Ovary (tissue), 10 donors: ENCODE measurements at places on chromosomes 13 and 19. TPM values are rescaled to one million over a fixed set of nuclear protein-coding genes. Genes with fewer than 3 reads are reported as not detected.

The ZSCAN4 gene
- total RNA-seq = 1.3 TPM

DNA sequence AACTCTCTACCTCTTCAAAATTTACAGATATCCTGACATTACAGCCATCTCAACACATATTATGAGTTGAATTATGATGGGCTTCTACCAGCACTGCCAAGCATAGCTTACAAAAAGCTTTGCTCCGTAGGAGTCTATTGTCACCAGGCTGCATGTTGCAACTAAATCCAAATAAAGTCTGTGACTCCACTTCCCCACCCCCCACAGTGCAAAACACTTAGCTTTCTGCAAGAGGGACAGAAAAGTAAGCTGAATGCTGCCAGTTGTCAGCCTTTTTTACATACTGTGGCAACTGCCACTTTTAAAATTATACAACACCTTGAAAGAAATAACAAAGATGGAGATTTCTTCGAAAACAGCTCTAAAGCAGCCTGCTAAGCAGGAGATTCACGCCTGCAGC, 189.1 kb downstream of the FGF14 start:
- no peak overlapping the region for H3K4me3 ChIP-seq
- no peak overlapping the region for H3K27ac ChIP-seq
- no peaks in the 10 kb centered on the region for H3K4me1 ChIP-seq
- no peak for DNase-seq
- H3K36me3 ChIP-seq = no peaks in the 10 kb centered on the region

- H3K4me1 ChIP-seq = peaks cover 11% of the 10 kb centered on the region
- DNase-seq = no peak
- no peak overlapping the region for H3K4me3 ChIP-seq
- no peaks in the 10 kb centered on the region for H3K27me3 ChIP-seq
Observed at GRCh38 chr19:16380314-16380695, 55.7 kb downstream of the KLF2 start.

- H3K27ac ChIP-seq = no peak overlapping the region
- no peaks in the 10 kb centered on the region for H3K27me3 ChIP-seq
- no peaks in the 10 kb centered on the region for H3K36me3 ChIP-seq
Observed at GRCh38 chr19:30376272-30376671, 4.1 kb downstream of the ZNF536 start.

DNA sequence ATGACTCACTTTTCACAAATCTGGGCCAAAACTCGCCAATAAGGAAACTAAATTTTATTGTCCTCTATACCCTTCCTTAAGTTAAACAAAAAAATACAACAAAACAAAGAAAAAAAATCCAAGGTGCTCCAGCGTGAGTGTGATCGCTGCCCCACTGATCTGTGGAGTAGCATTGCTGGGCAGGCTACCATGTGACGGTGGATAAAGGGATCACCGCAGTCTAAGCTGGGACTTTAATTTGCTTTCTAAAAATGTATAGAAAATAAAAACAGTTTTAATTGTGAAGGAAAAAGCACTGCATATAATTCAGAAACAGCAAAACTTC, 92.9 kb downstream of the FLT1 start:
- H3K27me3 ChIP-seq = no peaks in the 10 kb centered on the region
- DNase-seq = no peak
- H3K36me3 ChIP-seq = no peaks in the 10 kb centered on the region
- H3K4me1 ChIP-seq = no peaks in the 10 kb centered on the region

- no peaks in the 10 kb centered on the region for H3K27me3 ChIP-seq
- H3K36me3 ChIP-seq = no peaks in the 10 kb centered on the region
- H3K4me1 ChIP-seq = peaks cover 23% of the 10 kb centered on the region
- peak; percentile 52 for DNase-seq
- H3K4me3 ChIP-seq = no peak overlapping the region
Observed at GRCh38 chr13:48626077-48626449, 27.7 kb upstream of the CYSLTR2 start.

GRCh38 chr19:33259539-33259938, 33.9 kb upstream of the SLC7A10 start:
- H3K27me3 ChIP-seq = no peaks in the 10 kb centered on the region
- H3K27ac ChIP-seq = no peak overlapping the region
- no peaks in the 10 kb centered on the region for H3K36me3 ChIP-seq
- DNase-seq = no peak
- no peaks in the 10 kb centered on the region for H3K4me1 ChIP-seq

GRCh38 chr13:38542601-38543000, 144.3 kb upstream of the FREM2 start:
- no peaks in the 10 kb centered on the region for H3K4me1 ChIP-seq
- no peak overlapping the region for H3K27ac ChIP-seq
- no peaks in the 10 kb centered on the region for H3K36me3 ChIP-seq
- H3K27me3 ChIP-seq = no peaks in the 10 kb centered on the region
- H3K4me3 ChIP-seq = no peak overlapping the region
- DNase-seq = no peak

DNA sequence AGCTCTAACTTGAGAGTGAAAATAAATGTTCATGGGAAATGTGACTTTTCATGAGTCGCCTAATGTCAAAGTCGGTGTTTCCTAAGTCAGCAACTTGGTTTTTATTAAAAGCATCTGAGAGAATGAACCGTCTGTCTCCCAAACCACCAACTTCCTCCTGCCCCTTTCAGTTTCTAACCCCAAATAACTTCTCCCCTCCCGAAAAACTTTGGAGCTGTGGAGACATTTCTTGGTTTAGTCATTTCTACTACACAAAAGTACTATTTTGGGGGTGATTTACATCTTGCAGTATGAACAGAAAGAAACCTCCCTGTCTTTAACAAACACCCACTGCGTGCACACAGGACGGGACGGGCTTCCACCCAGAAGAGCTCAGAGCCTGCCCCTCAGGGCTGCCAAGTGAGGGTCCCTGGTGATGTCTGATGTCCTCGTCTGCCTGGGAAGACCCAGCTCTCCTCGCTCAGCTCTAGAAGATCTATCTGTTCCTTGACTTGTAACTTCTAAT, 65.0 kb downstream of the RASA3 start:
- no peak for DNase-seq
- no peaks in the 10 kb centered on the region for H3K27me3 ChIP-seq

GRCh38 chr13:67369895-67370660, 139.9 kb upstream of the PCDH9 start:
- no peak overlapping the region for H3K4me3 ChIP-seq
- no peaks in the 10 kb centered on the region for H3K27me3 ChIP-seq
- no peak for DNase-seq
- H3K36me3 ChIP-seq = no peaks in the 10 kb centered on the region
- no peak overlapping the region for H3K27ac ChIP-seq

DNA sequence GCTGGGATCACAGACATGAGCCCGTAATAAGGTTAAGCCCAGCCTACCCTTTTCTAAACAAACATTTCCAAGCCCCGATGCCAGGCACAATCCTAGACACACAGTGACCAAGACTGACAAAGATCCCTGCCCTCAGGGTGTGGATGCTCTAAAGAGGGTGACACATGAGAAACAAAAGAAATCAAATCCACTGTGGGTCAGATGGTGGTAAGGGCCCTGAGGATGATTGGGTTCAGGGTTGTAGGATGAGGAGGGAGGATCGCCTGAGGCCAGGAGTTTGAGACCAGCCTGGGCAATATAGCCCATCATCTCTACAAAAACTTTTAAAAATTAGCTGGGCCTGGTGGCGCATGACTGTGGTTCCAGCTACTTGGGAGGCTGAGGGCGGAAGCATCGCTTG, 44.6 kb downstream of the PTPRS start:
- peaks cover 9% of the 10 kb centered on the region for H3K4me1 ChIP-seq
- DNase-seq = no peak
- no peak overlapping the region for H3K4me3 ChIP-seq
- no peaks in the 10 kb centered on the region for H3K27me3 ChIP-seq

DNA sequence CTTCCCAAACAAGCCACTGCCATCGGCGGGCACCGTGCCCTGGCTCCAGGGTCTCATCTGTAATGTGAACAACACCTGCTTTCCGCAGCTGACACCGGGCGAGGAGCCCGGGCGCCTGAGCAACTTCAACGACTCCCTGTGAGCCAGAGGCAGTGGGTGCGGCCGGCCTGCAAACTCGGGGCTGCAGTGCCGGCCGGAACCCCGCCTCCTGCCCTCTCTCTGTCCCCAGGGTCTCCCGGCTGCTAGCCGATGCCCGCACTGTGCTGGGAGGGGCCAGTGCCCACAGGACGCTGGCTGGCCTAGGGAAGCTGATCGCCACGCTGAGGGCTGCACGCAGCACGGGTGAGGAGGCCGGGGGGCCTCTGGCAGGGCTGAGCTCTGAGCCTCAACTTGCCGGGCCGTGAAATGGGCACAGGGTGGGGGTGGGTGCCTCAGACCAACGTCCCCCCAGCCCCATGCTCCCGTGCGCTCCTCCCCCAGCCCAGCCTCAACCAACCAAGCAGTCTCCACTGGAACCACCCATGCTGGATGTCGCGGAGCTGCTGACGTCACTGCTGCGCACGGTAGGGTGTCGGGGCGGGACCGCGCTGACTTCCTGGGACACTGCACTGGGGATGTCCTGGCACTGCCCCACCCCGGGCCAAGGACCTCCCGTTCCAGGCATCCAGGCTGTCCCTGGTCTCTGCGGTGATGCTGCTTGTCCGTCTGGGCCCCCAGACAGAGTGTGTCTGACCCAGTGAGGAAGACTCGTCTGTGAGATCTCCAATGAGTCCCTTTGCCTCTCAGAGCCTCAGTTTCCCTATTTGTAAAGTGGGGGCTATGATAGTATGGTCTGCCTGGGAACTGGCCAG, 2.2 kb downstream of the ABCA7 start:
- DNase-seq = no peak
- H3K4me1 ChIP-seq = peaks cover 13% of the 10 kb centered on the region
- H3K4me3 ChIP-seq = no peak overlapping the region
- no peaks in the 10 kb centered on the region for H3K36me3 ChIP-seq
- peaks cover 5% of the 10 kb centered on the region for H3K27me3 ChIP-seq

DNA sequence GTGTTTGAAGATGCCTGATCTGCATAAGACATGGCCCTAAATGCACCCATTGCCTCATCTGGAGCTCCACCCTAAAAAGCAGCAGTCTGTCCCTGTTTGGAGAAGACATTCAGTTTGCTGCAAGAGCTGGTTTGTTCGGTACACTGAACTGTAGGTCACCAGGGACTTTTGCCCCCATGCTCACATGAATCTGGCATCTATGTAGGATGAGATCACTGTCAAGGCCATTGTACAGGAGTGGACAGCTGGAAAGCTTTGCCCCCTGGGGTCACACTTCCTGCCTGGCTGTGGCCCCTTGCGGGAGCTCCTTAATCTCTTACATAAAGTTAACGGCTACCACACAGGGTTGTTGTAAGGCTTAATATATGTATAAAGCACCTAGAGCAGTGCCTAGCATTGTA, 73.0 kb downstream of the IPO5 start:
- no peaks in the 10 kb centered on the region for H3K27me3 ChIP-seq
- no peaks in the 10 kb centered on the region for H3K36me3 ChIP-seq
- peaks cover 4% of the 10 kb centered on the region for H3K4me1 ChIP-seq
- no peak overlapping the region for H3K4me3 ChIP-seq
- DNase-seq = no peak
- H3K27ac ChIP-seq = no peak overlapping the region

DNA sequence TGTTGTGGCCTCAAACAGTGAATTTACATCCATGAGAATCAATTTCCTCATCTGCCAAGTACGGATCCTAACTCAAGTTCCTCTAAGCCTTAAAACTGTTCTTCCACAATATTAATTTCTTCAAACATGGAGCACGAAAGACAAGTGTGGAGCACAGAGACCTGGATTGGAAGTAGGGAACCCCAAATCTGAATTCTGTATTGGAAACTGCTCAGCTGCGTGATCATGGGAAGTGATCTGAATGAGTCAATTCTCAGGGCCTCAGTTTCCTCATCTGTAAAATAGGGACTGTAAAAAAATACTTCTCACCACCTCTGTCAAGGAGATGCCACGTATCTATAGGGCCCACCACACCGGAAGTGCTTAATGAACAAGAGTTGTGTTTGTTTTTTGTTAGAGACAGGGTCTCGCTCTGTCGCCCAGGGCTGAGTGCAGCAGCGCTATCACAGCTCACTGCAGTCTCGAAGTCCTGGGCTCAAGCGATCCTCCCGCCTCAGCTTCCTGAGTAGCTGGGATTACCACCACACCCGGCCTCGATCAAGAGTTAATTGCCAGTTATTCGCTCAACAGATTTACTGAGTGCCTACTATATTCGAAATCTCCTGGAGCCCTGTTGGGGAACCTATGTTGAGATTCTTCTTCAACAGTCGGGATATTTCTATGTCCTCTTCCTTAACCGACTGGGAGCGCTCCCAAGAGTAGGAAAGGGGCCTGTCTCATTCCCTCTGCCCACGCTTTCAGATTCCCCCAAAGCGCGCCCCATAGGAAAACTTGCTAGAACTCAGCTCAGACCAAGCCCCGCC, 1.6 kb downstream of the SERTAD3 start:
- H3K27ac ChIP-seq = peak overlapping the region; percentile 45
- peak overlapping the region; percentile 36 for H3K4me3 ChIP-seq
- H3K36me3 ChIP-seq = no peaks in the 10 kb centered on the region
- H3K4me1 ChIP-seq = peaks cover 2% of the 10 kb centered on the region
- no peak for DNase-seq

GRCh38 chr13:106521095-106521799, 14.2 kb downstream of the EFNB2 start:
- H3K36me3 ChIP-seq = no peaks in the 10 kb centered on the region
- no peaks in the 10 kb centered on the region for H3K27me3 ChIP-seq
- H3K4me1 ChIP-seq = no peaks in the 10 kb centered on the region
- H3K4me3 ChIP-seq = no peak overlapping the region

DNA sequence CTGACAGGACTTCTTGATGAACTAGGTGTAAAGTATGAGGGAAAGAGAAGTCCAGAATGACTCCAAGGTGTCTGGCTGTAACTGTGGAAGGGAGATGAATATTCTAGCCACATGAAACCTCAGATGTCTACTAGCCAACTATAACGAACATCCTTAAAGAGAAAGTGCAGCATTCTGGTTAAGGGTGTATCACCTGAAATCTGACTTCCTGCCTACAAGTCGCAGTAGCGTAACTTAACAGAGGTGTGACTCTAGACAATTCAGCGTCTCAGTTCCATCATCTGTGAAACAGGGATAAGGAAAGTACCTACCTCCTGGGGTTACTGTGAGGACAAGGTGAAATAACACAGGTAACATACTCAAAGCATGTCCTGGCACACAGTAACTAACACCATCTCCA, 145.7 kb upstream of the FBXL3 start:
- H3K36me3 ChIP-seq = no peaks in the 10 kb centered on the region
- no peak for DNase-seq
- H3K4me3 ChIP-seq = no peak overlapping the region
- no peaks in the 10 kb centered on the region for H3K27me3 ChIP-seq
- H3K27ac ChIP-seq = no peak overlapping the region

DNA sequence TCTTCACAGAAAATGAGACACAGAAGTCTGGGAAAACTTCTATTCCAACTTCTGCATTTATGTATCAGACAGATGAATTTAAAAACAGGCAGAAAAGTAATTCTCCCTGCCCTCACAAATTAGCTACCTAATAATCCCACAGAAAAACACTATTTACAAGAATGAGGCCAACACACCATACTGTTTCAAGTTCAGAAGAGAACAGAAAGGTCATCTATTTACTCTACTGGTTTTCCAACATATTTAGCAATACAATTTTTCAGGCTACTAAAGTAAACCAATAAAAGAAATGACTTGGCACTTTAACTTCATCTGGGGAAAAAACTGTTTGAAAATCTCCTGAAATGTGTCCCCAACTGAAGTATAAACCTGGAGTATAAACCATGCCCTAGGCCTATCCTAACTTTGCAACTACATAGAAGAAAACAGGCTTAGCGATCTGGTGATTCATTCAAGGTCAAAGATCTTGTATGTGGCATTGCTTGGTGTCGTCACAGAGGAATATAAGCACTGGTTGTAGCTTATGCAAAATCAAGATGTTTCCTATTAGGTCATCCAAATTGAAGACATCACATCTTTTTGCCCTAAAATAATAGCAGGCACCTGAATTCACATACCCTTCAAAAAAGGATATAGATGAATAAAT, 20.1 kb upstream of the EBPL start:
- no peak overlapping the region for H3K27ac ChIP-seq
- H3K4me1 ChIP-seq = no peaks in the 10 kb centered on the region
- H3K27me3 ChIP-seq = no peaks in the 10 kb centered on the region
- H3K36me3 ChIP-seq = no peaks in the 10 kb centered on the region
- DNase-seq = no peak
